NCI-H460 (cell line): ENCODE measurements at places on chromosomes 7 and 10.

GRCh38 chr7:121138262-121138933 is 149.9 kb downstream of the CPED1 start:
- peak; percentile 36 for DNase-seq

DNA sequence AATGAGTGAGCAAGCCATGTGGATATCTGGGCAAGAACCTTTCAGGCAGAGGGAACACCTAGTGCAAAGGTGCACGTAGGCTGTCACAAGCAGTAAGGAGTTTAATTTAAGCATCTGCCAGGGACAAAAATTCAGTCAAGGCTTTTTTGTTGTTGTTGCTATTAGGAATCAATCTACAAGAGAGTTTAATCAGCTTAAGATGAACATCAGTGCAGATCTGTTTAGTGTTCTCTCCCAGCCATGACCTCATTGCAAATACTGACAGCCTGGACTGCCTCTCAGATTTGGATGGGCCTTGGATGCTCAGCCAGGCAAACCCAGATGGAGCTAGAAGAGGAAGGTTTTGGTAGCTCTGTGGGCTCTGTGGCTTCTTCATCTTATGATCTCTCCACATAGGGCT is 3.3 kb upstream of the GLCCI1 start:
- DNase-seq, result no peak

DNA sequence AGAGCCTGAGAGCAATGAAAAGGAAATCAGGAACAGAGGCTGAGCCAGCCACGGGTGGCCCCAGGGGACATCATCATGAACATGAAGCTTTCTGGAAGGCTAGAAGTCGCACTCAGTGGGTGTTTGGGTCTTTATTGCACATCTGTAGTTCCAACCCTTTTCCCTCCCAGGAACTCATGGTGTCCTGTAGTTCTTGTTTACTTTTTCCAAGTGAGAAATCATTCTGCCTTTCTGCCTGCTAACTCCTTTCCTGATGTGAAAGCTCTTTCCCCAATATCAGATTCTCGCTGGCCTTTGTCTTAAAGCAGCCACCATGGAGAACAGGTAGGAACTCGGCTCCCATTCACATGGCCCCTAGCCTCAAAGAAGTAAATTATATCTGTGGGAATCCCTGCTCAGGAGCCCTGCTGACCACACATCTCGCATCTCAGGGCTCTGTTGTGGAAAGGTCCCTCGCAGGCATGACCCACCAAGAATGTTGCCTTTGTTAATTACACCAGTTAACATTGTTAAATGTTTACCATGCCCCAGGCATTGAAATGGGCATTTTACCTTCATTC is 542.7 kb downstream of the TNS3 start:
- DNase-seq, result no peak

GRCh38 chr7:73981933-73982332 is 46.0 kb upstream of the ELN start:
- no peak for DNase-seq

- no peak for DNase-seq
Measured at GRCh38 chr10:84196083-84196482, 1.7 kb downstream of the CDHR1 start.

DNA sequence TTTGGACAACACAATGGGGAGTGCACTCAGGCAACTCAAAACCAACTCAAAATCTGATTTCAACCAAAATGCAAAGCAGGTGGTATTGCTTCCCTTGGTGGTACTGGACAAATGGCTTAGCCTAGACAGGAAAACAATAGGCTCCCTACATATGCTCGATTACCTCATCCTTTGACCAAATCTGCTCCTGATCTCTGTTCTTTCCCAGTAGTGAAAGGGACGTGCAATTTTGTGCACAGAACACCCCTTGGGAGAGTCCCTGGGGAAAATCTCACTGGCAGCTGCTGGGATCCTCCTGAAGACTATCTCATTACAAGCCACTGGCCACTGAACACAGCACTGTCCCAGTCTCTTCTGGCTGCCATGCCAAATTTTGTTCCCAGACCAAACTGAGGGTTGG is 149.2 kb upstream of the VSTM2A start:
- DNase-seq, result no peak

GRCh38 chr7:120961638-120962173 is 11.1 kb downstream of the ING3 start:
- no peak for DNase-seq

- DNase-seq, result no peak
Measured at GRCh38 chr7:149620961-149621360, 123.4 kb upstream of the ZNF746 start.

GRCh38 chr7:66348959-66349358 is 143.8 kb downstream of the TPST1 start:
- no peak for DNase-seq

DNA sequence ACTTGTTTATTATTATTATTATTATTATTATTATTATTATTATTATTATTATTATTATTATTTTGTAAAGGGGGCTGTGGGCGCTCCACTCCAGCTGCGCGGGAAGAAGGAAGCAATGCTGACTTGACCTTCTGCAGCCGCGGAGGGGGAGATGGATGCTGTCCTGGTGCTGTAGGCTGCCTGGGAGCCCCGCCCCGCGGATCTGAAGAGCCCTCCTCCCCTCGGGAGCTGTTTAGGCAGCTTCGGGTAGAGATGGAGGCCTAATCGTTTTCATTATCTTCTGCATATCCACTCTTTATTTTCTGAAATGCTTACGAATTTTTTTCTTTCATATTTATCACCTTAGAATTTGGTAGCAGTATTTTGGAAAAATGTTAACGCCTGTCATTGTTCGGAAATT is 101.2 kb upstream of the KLF6 start:
- DNase-seq, result no peak

- no peak for DNase-seq
Measured at GRCh38 chr10:118300320-118300719, 41.8 kb downstream of the FAM204A start.

DNA sequence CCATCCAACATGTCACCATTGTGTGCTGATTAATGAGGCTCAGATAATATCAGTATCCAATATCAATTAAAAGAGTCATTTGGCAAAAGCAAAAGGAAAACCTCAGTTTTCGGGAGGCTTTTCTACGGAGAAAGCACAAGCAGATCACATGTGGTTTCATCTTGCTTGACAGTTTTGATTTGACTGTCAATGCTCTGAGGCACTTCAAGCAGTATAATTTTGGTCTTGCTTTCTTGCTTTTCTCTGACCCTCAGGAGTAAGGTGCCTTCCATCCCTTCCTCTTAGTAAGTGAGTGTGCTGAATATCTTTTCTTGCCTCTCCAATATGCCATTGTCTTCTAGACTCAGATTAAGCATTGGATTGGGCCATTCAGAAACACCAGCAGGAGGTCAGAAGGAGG is 115.5 kb upstream of the CALCR start:
- DNase-seq, result no peak

DNA sequence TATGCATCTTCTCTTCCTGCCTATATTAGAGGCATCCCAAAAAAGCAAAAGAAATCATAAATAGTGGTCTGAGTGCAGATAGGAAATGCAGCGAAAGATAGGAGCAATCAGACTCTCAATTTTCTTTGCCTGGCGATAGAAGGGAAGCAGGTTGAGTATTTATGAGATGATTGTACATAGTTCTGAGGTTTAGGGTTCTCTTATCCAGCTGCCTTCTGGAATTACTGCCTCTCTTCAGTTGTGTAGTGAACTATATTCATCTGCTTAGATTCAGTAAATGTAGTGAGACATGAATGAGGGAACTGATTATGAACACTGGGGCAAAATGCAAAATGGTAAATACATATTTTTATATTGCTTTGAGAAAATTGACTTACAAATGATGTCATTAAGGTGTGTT is 93.0 kb upstream of the CYP26C1 start:
- no peak for DNase-seq

GRCh38 chr10:132924046-132924952 is 18.1 kb downstream of the CFAP46 start:
- DNase-seq, result no peak

- no peak for DNase-seq
Measured at GRCh38 chr10:117936141-117936540, 110.6 kb downstream of the RAB11FIP2 start.

DNA sequence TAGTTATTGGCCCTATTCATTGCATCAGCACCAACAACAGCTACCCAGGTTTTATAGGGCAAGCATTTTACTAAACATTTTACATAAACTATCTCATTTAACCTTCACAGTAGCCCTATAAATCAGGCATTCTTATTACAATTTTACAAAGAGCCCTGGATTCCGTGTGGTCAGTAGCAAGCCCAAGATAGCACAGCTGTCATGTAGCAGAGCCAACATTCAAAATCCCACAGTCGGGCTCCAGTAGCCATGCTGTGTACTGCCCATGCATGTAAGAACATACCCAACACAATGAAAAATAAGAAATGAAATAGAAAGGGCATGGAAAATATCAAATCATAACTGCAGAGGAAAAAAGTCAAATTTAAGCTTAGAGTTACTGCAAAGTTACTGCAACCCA is 102.3 kb downstream of the NPSR1 start:
- no peak for DNase-seq

DNA sequence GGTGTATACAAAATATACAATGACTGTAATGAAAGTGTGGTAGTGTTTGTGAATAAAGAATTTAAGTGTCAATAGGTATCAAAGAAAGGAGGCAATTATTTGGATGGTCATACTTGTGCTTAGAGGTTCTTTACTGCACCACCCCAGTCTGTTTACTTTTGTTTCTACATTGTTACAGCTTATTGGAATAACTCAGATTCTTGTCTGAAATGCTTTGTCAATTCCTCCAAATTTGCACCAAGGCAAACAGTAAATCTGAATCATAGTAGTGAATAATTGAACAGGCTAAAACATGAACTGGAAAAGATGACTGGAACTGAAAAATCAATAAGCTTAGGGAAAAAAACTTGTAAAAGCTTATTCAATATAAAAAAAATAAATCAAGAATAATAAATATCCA is 319.2 kb downstream of the EXOC4 start:
- no peak for DNase-seq

DNA sequence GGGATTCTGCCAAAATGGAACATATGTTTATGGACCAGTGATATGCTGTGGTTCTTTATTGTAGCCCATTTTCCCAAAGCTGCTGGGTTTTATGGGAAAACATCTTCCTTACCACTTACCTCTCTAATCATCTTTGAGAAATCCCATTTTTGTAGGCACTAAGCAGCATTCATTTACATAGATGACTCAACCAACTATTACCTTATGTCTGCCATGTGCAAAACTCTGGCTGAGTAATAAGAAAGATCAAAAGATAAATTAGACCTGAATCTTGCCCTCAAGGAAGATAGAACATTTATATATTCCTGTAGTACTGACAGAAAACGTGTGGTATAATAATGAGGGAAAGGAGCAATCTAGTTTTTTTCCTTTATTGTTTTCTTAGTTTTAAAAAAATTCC is 24.3 kb downstream of the CBLL1 start:
- DNase-seq, result no peak

DNA sequence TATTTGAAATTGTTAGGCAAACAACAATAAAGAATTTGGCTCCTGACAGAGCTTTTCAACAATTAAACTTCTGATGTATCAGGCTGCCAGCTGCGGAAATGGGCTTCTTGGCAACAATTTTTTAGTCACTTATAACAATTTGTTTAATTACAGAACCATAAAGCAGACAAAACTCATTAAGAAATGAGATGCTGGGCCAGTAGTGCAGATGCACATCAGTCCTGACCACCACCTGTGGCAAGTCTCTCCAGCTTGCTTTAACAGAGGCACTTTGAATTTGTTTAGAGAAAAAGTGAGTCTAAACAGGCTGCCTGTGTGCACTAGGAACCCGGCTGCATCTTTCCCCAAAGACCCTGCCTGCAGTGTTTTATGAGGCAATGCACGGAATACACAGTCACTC is 1124.4 kb downstream of the NXPH1 start:
- no peak for DNase-seq

DNA sequence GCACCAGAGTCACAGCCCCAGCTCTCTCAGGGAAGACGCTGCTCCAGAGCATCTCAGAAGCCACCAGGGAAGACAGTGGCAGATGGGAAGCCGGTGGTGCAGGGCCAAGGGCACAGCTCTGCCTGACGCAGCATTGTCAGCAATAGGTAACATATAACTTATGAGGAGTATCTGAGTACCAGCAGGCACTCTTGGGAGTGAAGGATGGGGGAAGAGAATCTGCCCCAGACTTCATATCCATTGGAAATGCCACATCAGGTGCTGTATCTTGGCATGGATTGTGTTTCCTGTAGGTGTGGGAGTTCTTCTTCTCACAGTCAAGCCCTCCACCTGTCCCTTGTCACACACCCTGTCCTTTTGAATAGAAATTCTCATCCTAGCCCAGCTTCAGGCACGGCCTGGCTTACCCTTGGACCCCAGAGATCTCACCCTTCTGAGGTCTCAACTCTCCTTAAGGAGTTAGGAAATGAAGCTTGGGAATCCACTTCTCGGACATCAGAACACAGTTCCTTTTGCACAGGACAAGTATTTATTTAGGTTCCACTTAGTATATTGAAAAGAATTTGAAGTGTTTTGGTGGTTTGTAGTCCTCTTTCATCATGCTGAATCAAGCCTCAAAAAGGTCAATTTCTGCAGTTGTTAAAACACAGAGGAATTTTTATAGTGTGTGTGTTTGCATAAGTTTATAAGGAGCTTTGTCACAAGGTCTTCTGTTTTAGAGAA is 9.9 kb downstream of the EPDR1 start:
- no peak for DNase-seq

DNA sequence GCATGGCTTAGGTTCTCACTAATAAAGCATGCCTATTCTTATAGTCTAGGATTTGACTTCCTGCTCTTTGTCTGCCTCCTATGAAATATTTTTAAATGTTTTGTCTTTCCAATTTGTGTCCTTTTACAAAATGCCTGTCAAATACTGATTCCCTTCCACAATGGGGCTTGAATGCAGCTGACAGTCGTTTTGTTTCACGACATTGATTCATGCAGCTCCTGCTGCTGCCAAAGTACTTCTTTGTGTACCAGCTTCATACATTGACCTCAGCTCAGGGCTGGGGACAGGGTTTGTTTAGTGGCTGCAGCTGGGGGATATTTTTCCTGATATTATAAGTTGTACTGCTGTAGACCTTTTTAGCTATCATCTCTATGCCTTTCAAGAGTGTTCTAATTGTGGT is 371.9 kb upstream of the CHRM2 start:
- no peak for DNase-seq

DNA sequence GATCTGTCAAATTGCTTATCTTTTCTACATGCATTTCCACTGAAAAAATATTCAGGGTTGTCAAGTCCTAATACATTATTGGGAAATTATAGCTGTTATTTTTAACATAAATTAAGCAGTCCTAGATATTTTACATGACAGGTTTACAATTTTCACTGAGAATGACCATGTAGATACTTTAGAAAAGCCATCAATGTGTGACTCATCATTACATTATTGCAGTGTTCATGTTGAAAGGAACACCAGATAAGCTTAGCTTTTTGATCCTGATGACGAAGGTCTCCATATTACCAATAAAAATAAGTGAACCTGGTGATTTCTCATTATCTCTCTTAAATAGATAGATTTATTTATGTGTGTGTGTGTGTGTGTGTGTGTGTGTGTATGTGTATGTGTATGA is 529.5 kb upstream of the PCDH15 start:
- no peak for DNase-seq

- no peak for DNase-seq
Measured at GRCh38 chr10:31602541-31603234, 283.7 kb downstream of the ZEB1 start.
